ENCODE measurements at places on chromosomes 3 and 15. TPM values are rescaled to one million over a fixed set of nuclear protein-coding genes. Genes with fewer than 3 reads are reported as not detected.

The CPN2 gene
- total RNA-seq, result 4.4 TPM

The STARD5 gene
- 10.2 TPM for total RNA-seq

The NUDT16 gene
- 40.3 TPM for total RNA-seq

The DAZL gene
- 0.32 TPM for total RNA-seq

The CLDN1 gene
- 1.1 TPM for total RNA-seq

The KAT2B gene
- total RNA-seq, result 50.6 TPM

The ZBTB47 gene
- 20.5 TPM for total RNA-seq

The ASB14 gene
- not detected for total RNA-seq

The CYP1A1 gene
- not detected for total RNA-seq

The ZNF385D gene
- total RNA-seq, result 3.2 TPM

The TRPM1 gene
- not detected for total RNA-seq

The LRRK1 gene
- total RNA-seq, result 60.2 TPM

The SIDT1 gene
- 53.7 TPM for total RNA-seq

The B4GALT4 gene
- 18.4 TPM for total RNA-seq

The LSMEM2 gene
- total RNA-seq, result not detected
